ENCODE measurements at places on chromosomes 5 and 9.

DNA sequence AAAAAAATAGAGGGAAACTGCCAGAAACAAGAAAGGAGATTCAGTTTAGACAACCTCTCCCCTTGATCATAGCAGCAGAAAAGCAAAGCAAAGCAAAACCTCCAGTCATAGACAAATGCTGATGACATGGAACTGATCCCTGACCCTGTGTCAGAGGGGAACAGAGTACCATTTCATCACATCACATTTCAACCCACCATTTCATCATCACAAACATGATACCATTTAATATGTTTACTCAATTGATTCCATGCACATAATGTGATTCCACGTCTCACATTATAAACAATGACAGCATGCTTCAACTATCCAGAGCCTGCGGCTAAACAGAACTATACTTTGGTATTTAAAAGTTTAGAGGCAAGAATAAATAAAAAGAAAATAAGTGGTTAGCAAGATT lies 28.7 kb upstream of the ACOT12 start:
- DNase-seq, result no peak

- DNase-seq, result no peak
Measured at GRCh38 chr9:36120705-36121104, 15.8 kb upstream of the GLIPR2 start.

DNA sequence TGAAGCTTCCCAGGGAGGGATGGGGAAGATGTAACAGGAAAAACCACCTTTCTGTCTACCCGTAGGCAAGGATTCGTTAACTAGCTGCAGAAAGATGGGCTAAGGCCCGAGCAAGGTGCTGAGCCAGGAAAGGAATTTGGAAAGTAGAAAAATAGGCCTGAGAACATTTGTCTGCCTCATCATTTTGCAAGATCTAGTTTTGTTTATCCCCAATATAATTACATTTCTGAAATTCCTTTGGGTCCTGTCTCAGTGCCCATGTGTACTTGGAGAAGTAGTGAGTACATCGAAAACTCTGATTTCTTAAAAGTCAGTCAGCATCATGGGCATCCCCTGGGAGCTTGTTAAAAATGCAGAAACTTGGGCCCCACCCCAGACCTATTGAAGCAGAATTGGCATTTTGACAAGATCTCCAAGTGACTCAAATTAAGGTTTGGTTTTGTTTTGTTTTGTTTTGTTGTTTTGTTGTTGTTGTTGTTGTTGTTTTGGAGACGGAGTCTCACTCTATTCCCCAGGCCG lies 52.1 kb upstream of the CEMIP2 start:
- no peak for DNase-seq

- DNase-seq, result no peak
Measured at GRCh38 chr9:104800068-104800785, 36.3 kb downstream of the NIPSNAP3B start.

DNA sequence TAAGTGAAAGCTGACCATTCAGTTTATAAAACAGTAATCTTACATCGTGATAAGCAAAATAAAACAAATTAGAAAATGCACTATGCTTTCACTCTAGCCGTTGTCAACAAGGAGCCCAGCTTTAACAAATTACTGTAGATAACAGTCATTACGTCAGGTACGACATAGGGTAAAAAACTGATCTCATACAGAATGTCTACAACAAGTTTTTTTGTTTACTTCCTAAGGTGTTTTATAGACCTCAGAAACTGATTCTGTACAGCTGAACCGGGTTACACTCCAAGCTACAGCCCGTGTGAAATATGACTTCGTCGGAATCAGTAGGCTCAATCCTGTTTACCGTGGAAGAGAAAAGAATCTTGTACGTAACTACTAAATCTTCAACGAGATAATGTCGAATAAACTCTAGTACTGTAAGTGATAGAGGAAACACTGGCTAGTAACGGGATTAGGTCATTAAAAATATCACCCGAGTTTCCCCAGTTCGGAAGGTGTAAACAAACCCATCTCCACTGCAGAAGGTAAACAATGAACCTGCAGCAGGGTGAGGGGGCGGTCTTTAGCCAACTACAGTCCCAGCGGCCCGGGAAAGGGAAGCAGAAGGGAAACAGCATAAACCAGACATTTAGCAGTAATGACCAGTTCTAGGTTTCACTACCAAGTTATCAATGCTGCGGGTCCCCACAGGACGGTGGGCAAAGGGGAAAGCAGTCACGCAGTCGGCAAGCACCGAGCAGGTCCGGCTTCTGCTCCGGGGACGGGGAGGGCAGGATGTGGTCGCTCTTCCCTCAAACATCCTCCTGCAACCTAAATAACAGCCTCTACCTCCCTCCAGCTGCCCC lies 1.1 kb downstream of the RICTOR start:
- peak; percentile 79 for DNase-seq

DNA sequence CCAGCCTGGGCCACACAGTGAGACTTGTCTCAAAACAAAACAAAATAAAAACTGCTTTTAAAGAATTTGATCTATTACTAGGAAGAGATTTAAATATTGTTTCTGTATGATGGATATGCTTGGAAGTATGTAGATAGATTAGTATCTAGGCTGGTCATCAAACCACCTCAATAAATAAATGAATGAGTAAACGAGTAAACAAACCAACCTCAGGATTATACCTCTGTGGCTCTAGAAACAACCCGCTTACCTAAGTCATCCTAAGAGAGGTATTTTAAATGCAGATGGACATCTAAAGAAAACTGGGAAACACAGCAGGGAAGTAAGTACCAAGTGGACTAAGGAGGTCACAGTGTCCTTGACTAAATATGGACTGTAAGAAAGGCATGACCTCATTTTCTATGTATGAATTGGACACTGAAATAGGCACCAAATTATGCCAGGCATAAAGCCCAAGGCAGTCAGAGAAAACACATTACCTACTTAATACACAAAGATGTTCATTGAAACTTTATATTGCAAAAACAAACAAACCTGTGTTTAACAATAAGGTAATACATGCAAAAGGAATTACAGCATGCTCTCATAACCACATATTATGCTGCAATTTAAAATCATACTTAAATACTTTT lies 7.3 kb downstream of the ANKH start:
- DNase-seq, result no peak

DNA sequence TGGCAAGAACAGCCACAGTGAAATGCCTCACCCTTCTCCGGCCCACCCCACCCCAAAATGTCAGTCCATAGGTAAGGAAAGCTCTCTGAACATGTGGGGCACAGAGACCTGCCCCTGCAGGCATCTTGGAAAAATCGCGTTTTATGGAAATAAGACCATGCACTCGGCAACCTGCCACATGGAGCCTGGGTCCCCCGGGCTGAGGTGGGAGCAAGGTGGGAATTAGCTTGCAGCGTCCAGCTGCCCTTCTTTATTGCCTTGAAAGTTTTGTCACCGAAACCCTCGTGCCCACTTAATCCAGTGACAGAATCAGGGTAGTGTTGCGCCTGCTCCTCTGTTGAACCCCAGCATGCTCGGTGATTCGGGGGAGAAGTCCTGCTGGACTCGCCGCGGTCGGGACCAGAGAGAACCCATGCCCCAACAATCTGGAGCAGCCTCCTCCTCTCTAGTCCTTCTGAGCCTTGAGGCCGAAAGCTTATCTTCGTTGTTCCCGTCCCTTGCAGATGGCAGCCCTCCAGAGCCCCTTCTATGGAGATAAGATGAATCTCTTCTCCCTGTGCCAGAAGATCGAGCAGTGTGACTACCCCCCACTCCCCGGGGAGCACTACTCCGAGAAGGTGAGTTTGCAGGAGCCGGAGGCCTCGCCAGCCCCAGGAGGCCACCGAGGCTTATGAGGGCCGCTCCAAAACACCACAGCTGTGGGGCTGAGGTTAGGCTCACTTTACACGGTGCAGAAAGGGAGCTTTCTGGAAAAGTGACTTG lies 67.9 kb downstream of the PSMB7 start:
- DNase-seq, result no peak

- no peak for DNase-seq
Measured at GRCh38 chr9:123390337-123391135, 34.5 kb downstream of the CRB2 start.

GRCh38 chr5:116428966-116429365 lies 145.7 kb downstream of the SEMA6A start:
- no peak for DNase-seq

DNA sequence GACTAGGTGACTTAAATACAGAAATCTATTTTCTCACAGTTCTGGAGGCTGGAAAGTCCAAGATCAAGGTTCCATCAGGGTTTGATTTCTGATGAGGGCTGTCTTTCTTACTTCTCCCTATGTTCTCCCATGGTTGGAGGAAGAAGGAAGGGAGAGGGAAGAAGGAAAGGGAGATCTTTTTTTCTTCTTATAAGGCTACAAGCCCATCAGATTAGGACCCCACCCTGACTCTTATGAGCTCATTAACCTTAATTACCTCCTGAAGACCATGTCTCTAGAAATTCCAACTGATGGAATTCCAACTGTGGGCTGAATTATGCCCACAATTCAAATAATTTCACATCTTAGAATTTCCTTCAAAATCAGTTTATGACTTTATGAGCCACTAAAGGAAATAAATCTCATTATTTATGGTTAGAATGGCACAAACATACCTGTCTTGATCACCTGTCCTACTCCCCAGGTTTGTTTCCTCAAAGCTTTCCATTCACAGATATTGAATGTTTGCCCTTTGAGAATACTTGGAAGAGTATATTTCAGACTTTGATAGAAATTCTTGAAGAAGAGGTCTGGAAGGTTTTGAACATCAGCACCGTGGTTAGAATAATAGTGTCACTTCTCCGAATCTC lies 7.6 kb downstream of the PPWD1 start:
- DNase-seq, result no peak

DNA sequence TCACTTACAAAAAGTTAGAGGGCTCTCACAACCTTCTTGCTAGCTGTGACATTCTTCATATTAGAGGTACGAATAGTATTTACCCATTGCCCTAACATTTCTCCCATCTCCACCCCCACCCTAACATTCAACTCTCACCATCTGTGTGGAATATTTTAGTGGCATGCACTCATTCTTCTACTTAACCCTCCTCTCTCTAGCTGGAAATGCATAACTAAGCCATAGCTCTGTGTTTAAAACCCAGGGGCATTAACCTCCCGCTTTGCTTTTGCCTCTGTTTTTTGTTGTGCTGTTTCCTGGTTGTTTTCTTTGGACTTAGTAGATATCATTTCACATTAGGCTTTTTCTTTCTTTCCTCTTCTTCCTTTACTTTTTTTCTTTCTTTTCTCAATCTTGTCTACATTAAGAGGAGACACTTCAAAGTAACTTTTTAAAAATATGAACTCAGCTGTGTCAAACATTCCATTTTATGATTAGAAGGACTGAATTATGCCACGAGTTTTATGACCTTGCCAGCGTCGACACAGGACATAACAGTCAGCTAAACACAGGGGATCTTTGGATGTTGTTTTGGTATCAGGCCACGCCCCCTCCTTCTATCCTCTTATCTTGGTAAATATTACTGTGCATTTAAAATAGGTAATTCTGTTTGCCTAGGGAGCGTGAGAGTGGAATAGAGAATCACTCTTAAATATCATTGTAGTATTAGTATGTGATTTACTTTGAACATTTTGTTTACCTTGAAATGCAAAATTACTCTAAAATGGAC lies 236.0 kb downstream of the CD180 start:
- DNase-seq, result no peak

GRCh38 chr5:105730982-105731381 lies 1939.8 kb downstream of the EFNA5 start:
- no peak for DNase-seq

DNA sequence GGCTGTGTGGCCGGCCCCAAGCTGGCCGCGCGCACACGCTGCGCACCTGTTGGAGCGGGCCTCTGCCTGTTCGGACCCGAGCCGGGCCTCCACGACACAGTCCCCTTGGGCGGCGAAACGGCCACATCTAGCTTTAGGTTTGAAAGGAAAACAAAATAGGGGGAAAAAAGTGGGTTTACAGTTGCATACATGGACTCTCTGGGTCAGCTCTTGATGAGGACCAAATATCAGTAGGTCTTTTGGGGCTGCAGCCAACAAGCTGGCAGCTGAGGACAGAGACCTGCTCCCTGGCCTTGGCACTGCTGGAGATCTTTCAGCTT lies 20.7 kb downstream of the IGIP start:
- no peak for DNase-seq

GRCh38 chr9:124983698-124984097 lies 42.8 kb upstream of the GOLGA1 start:
- DNase-seq, result no peak

DNA sequence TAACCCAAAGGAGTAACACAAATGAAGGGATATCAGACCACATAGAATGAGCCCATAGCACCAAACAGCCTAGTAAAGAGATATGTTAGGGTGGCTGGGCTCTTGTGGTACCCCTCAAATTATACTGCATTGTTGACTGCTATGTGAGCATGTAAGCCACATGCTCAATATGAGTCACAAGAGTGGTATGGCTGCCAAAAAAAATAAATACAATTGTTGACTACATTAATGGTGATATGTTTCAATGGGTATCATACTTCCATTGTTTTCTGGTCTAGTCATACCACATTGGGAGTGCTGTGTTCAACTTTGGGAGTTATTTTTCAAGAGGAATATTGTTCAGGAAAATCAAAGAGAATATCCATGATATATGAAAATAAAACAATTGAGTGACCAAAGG lies 162.4 kb upstream of the PIK3R1 start:
- DNase-seq, result no peak

- no peak for DNase-seq
Measured at GRCh38 chr5:136058972-136059354, 30.2 kb downstream of the TGFBI start.

- DNase-seq, result no peak
Measured at GRCh38 chr9:72410214-72410613, 45.2 kb upstream of the ZFAND5 start.

- DNase-seq, result no peak
Measured at GRCh38 chr9:106529616-106530015, 333.4 kb upstream of the ZNF462 start.

GRCh38 chr5:53126521-53126920 lies 17.0 kb upstream of the MOCS2 start:
- DNase-seq, result no peak

DNA sequence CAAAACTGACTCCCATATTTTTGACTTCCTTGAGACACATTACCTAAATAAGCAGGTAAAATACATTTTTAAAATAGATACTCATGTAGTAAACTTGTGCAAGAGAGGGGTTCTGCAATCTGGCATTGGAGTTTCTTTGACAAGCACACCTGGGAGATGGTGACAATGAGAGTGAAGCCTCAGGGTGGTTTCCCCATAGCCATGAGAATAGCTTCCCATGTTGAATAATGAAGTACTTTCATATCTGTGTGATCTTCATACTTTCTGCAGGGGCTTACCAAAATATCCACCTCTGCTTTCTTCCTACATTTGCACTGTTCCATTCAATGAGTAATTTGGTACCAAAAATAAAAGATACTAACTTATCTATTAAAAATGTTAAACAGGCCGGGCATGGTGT lies 44.7 kb upstream of the VCAN start:
- DNase-seq, result no peak

DNA sequence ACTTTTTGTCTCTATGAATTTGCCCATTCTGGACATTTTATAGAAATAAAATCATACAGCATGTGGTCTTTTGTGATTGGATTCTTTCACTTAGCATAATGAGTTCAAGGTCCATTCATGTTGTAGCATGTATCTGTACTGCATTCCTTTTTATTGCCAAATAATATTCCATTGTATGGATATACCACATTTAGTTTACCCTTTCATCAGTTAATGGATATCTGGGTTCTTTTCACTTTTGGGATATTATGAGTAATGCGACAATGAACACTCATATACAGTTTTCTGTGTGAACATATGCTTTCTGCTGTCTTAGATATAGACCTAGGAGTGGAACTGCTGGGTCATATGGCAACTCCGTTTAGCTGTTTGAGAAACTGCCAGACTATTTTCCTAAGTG lies 41.3 kb upstream of the MAST4 start:
- no peak for DNase-seq

Data from KBM-7 (cell line).